ENCODE measurements at places on chromosomes 6 and 20. TPM values are rescaled to one million over a fixed set of nuclear protein-coding genes. Genes with fewer than 3 reads are reported as not detected.

The HINT3 gene
- 6.0 TPM for total RNA-seq

The PNISR gene
- total RNA-seq, result 31.5 TPM

The FAM209B gene
- 0.22 TPM for total RNA-seq

The MYO6 gene
- 6.4 TPM for total RNA-seq

The MROH8 gene
- 1.2 TPM for total RNA-seq

The HLA-F gene
- total RNA-seq, result 6.1 TPM

The SCAND1 gene
- total RNA-seq, result 70.3 TPM

The HSPA1L gene
- total RNA-seq, result 1.3 TPM

The LAMA4 gene
- 1.3 TPM for total RNA-seq

The TMEM200A gene
- not detected for total RNA-seq

The AVP gene
- total RNA-seq, result not detected

The CPNE1 gene
- total RNA-seq, result 215 TPM

The PSMA7 gene
- total RNA-seq, result 481 TPM

The WFDC2 gene
- not detected for total RNA-seq

The STX11 gene
- total RNA-seq, result 2.3 TPM

The HLA-DRA gene
- not detected for total RNA-seq

The HLA-DMB gene
- total RNA-seq, result 2.2 TPM

The CCNC gene
- total RNA-seq, result 31.4 TPM

The BPIFA1 gene
- total RNA-seq, result not detected

The OR10C1 gene
- not detected for total RNA-seq

The HLA-DQB2 gene
- not detected for total RNA-seq

The HLA-DOB gene
- total RNA-seq, result 0.20 TPM

The CNR1 gene
- 1.9 TPM for total RNA-seq

The BPIFB2 gene
- not detected for total RNA-seq

The FILIP1 gene
- total RNA-seq, result 0.32 TPM

The GNMT gene
- not detected for total RNA-seq

The SLC52A3 gene
- total RNA-seq, result 0.57 TPM

The BEND6 gene
- total RNA-seq, result 0.70 TPM

The HLA-E gene
- total RNA-seq, result 67.3 TPM

The DOK5 gene
- total RNA-seq, result not detected

The GSTA4 gene
- total RNA-seq, result 9.2 TPM

The WASF1 gene
- total RNA-seq, result 10.0 TPM

The IGF2R gene
- 32.3 TPM for total RNA-seq

The LTB gene
- 0.53 TPM for total RNA-seq

The NOL7 gene
- 69.0 TPM for total RNA-seq

All from A549 treated with Mapracorat at 1 μM for 4 hours (cell line).